ENCODE measurements at places on chromosomes 12 and 14.
A peak's percentile ranks its signal among the peaks of the same experiment; 100 is the strongest.

- no peak for DNase-seq
Observed at GRCh38 chr14:99664937-99665273, 19.2 kb upstream of the CYP46A1 start.

DNA sequence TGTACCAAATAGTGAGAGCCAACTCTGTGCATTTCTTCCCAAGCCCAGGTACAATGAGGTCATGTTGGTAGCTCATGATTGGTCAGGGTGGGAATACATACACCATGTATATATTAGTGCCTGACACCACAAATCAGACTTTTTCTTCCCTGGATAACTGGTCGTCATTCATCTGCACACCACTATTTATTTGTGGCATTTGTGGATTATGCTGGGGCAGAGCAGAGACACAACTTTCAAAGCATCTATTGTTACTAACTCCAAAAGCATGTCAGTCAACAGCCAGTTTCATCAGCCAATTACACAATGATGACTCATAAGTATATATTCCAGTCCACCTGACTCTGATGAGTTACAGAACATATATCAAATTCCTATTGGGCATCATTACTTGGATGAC, 181.7 kb downstream of the ADAMTS20 start:
- DNase-seq: no peak

- no peak for DNase-seq
Observed at GRCh38 chr12:71300772-71301675, 138.6 kb upstream of the LGR5 start.

DNA sequence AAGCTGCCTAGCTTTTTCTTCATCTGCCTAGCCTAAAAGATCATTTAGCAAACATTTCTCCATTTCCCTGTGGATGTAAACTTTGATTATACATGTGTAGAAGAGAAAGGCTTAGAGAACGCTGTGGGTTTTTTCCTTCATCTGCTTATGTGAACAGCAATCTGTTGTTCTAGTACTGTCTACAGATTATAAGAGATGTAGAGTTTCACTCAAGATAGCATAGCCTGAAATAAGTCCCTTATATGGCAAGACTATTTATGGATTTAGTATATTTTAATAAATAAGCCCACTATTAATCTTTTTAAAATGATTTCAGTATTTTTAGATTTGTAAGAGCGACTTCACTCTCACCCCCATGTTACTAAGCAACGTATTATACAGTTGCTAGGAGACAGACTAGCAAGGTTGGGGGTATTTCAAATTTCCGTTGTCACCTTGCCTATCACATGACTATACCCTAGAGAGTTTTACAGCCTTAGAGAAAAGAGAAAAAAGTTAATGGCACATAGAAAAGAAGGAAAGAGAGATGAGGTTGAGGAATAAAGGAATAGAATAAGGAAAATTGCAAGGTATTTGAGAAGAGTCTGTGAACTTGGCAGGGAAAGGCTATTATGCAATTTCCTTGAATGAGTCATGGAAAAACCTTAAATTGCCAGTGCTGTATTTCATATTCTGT, 12.2 kb upstream of the TUBA1A start:
- DNase-seq: no peak

DNA sequence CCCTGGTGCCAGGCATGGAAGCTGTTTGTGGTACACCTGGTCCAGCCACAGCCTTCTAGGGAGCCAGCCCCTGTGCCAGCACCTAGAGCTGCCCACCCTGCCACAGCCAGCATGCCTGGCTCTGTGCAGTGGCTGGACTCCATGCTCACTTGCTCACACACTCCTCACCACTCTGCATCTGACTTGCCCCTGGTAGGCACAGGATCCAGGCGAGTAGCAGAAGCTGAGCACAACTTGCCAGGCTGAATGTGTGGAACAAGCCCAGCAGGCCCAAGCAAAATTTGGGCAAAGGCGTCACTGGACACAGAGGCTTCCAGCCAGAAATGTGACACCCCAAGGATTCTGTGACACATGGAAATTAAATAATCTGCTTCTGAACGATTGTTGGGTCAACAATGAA, 106.7 kb downstream of the MYF5 start:
- no peak for DNase-seq

GRCh38 chr12:64992641-64993040, 128.5 kb downstream of the WIF1 start:
- no peak for DNase-seq

GRCh38 chr14:101933209-101933608, 31.2 kb upstream of the DYNC1H1 start:
- DNase-seq: peak; percentile 59
